ENCODE measurements at places on chromosomes 6 and 20. TPM values are rescaled to one million over a fixed set of nuclear protein-coding genes. Genes with fewer than 3 reads are reported as not detected.

NOX3 gene
- not detected for total RNA-seq

PET117 gene
- 20.1 TPM for total RNA-seq

OLIG3 gene
- total RNA-seq, result not detected

SLC16A10 gene
- total RNA-seq, result not detected

PRICKLE4 gene
- total RNA-seq, result 1.1 TPM

ROS1 gene
- total RNA-seq, result under 0.01 TPM

NHLRC1 gene
- 2.7 TPM for total RNA-seq

GHRH gene
- not detected for total RNA-seq

LTB gene
- total RNA-seq, result not detected

MYCT1 gene
- under 0.01 TPM for total RNA-seq

HSPA1L gene
- 1.1 TPM for total RNA-seq

DAAM2 gene
- 0.07 TPM for total RNA-seq

COL9A1 gene
- not detected for total RNA-seq

RANBP9 gene
- 78.4 TPM for total RNA-seq

HMGA1 gene
- total RNA-seq, result 173 TPM

TMEM244 gene
- total RNA-seq, result not detected

RNF144B gene
- 142 TPM for total RNA-seq

B3GAT2 gene
- under 0.01 TPM for total RNA-seq

RAET1E gene
- total RNA-seq, result 18.5 TPM

AVP gene
- not detected for total RNA-seq

DSTN gene
- 337 TPM for total RNA-seq

PPIL6 gene
- total RNA-seq, result 21.2 TPM

CYP24A1 gene
- total RNA-seq, result 4.4 TPM

SLC25A27 gene
- 11.7 TPM for total RNA-seq

CNPY3 gene
- total RNA-seq, result 17.1 TPM

TAF11 gene
- 23.1 TPM for total RNA-seq

C20orf141 gene
- not detected for total RNA-seq

SALL4 gene
- 1.4 TPM for total RNA-seq

JARID2 gene
- total RNA-seq, result 27.3 TPM

CUL7 gene
- total RNA-seq, result 21.9 TPM

TP53TG5 gene
- not detected for total RNA-seq

BPIFB4 gene
- total RNA-seq, result not detected

CALHM6 gene
- 0.68 TPM for total RNA-seq

CCDC170 gene
- under 0.01 TPM for total RNA-seq

SLC22A7 gene
- not detected for total RNA-seq

HLA-DRA gene
- 1.1 TPM for total RNA-seq
